ENCODE measurements at places on chromosomes 5 and 9. TPM values are rescaled to one million over a fixed set of nuclear protein-coding genes. Genes with fewer than 3 reads are reported as not detected.
A peak's percentile ranks its signal among the peaks of the same experiment; 100 is the strongest.

Gene SCGB3A2
- total RNA-seq: not detected

Gene NR2F1
- not detected for total RNA-seq

Gene COL23A1
- 0.86 TPM for total RNA-seq

Gene RNF130
- total RNA-seq: 23.6 TPM

Gene ZNF169
- 5.0 TPM for total RNA-seq

Gene LCN1
- not detected for total RNA-seq

Gene BASP1
- 1.8 TPM for total RNA-seq

Gene RAI14
- 1.5 TPM for total RNA-seq

Gene RNF208
- total RNA-seq: 6.6 TPM

- H3K27me3 ChIP-seq: no peaks in the 10 kb centered on the region
- DNase-seq: no peak
- H3K27ac ChIP-seq: no peak overlapping the region
- no peak overlapping the region for H3K4me3 ChIP-seq
- no peaks in the 10 kb centered on the region for H3K36me3 ChIP-seq
Observed at GRCh38 chr9:98159790-98160189, 32.6 kb downstream of the CORO2A start.

DNA sequence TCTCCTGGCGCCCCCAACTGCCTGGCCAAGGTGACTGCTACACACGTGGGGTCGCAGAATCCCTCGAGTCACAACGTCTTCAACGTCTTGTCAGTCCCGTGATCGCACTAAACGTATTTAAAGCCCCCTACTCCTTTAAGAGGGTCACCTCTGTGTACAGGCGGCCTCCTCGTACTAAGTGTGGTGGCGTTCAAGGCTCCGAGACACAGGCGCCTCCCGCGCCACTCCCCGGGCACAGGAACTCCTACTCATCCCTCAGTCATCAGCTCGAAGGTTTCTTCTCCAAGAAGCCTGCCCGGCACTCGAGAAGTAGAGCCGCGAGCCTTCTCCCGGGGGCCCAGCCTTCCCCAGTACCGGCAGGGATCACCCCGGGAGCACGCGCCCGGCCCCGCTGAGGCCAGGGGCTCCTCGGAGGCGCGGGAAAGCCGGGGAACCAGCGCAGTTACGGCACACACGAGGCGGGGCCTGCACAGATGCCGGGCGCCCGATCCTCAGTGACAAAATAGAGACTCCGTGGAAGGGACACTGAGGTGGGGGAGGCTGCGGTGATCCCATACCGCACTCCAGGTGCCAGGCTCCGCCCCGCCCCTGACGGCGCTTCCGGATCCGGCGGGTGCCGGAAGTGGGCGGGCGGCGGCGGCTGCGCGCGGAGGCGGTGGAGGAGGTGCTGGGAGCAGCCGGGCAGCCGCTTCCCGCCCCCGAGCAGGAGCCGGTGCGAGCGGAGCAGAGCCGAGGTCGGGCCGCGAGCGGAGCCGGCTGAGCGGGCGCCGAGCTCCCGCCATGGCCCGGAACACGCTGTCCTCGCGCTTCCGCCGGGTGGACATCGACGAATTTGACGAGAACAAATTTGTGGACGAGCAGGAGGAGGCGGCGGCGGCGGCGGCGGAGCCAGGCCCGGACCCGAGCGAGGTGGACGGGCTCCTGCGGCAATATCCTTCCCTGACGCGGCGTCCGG, 6.9 kb downstream of the ARPC5L start:
- peak; percentile 96 for DNase-seq
- peak overlapping the region; percentile 98 for H3K4me3 ChIP-seq

- H3K27ac ChIP-seq: no peak overlapping the region
- DNase-seq: no peak
- H3K4me1 ChIP-seq: no peaks in the 10 kb centered on the region
- no peak overlapping the region for H3K4me3 ChIP-seq
- H3K27me3 ChIP-seq: peaks cover 13% of the 10 kb centered on the region
- H3K36me3 ChIP-seq: no peaks in the 10 kb centered on the region
Observed at GRCh38 chr9:134863941-134864820, 16.4 kb upstream of the FCN2 start.

GRCh38 chr5:160297776-160298175, 14.6 kb downstream of the CCNJL start:
- DNase-seq: no peak
- H3K27me3 ChIP-seq: no peaks in the 10 kb centered on the region
- H3K27ac ChIP-seq: no peak overlapping the region
- H3K4me3 ChIP-seq: no peak overlapping the region
- no peaks in the 10 kb centered on the region for H3K4me1 ChIP-seq

DNA sequence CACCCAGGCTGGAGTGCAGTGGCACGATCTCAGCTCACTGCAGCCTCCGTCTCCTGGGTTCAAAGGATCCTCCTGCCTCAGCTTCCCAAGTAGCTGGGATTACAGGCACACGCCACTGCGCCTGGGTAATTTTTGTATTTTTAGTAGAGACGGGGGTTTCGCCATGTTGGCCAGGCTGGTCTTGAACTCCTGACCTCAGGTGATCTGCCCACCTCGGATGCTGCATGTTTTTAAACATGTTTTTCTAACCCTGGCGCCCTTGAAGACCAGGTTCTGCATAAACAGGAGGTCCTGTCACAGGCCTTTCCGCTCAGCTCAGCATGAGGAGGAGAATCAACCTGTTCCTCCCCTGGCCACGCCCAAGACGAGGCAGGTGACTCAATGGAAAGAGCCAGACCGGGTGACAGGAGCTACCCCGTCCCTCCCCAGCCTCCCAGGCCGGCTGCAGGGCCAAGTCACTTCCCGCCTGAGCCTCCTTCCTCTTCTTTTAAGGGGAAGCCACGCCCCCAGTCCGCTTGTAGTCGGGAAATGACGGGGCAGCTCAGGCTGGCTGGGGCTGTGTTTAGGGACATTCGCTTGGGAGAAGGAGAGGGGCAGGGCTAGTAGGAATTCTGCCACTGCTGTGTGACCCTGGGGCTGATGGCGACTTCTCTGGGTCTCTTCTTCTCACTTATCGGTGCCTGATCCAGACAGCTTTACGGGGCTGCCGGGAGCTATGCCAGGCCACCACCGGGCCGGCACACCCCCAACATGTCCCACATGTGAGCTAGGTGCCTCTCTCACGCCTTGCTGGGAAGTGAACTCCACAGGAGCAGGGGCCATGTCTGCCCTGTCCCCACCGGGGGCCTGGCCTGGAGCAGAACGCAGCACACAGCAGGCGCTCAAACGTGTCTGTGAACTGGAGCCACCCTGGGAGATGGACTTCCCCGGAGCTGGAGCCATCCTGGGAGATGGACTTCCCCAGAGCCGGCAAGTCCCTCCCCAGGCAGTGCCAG, 6.1 kb downstream of the NOTCH1 start:
- no peaks in the 10 kb centered on the region for H3K36me3 ChIP-seq
- H3K4me1 ChIP-seq: peaks cover 72% of the 10 kb centered on the region
- peak overlapping the region; percentile 99 for H3K4me3 ChIP-seq
- no peaks in the 10 kb centered on the region for H3K27me3 ChIP-seq
- peak; percentile 98 for DNase-seq

- H3K27me3 ChIP-seq: no peaks in the 10 kb centered on the region
- H3K4me3 ChIP-seq: no peak overlapping the region
- H3K27ac ChIP-seq: no peak overlapping the region
- no peak for DNase-seq
- no peaks in the 10 kb centered on the region for H3K36me3 ChIP-seq
Observed at GRCh38 chr9:614431-614830, 227.1 kb upstream of the DMRT1 start.

- H3K4me3 ChIP-seq: no peak overlapping the region
- no peak overlapping the region for H3K27ac ChIP-seq
- H3K4me1 ChIP-seq: peaks cover 15% of the 10 kb centered on the region
- H3K27me3 ChIP-seq: no peaks in the 10 kb centered on the region
- DNase-seq: no peak
Observed at GRCh38 chr5:175700991-175701390, 43.1 kb downstream of the HRH2 start.

- no peaks in the 10 kb centered on the region for H3K36me3 ChIP-seq
- DNase-seq: no peak
- no peak overlapping the region for H3K27ac ChIP-seq
Observed at GRCh38 chr5:33832404-33833236, 59.2 kb downstream of the ADAMTS12 start.

DNA sequence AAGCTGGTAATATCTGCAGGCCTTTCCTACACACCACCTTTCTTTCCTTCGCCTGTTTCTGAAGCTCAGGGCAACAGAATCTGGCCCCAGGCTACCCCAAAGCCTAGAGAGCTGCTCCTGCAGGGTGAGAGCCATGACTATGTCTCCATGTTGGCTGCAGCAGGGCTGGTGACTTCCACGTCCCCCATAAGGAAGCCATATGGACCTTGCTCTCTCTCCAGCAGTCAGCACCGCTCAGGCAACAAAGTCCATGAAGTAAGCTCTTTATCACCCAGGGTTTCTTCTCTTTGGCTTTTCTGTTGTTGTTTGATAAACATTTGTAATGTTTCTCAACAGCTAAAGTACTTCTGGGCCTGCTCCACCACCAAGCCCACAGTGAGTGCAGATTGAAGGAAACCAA, 125.2 kb downstream of the SLIT3 start:
- DNase-seq: no peak
- no peak overlapping the region for H3K27ac ChIP-seq
- no peaks in the 10 kb centered on the region for H3K4me1 ChIP-seq

DNA sequence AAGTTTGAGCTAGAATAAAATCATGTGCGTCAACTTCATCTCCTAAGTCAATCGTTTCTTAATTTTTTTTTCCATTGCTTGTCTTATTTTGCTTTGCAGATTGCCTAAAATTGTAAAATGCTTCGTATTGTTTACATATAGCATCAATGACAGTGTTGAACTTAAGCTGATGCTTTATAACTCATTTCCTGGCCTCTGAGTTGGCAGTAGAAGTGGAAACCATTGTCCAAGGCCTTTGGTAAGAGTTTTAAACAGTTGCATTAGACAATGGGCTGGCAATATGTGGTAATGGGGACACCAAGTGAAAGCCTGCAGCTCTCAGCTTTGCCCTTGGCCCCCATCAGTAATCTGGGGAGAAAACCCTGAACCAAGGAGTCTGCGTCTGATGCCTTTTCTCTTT, 154.8 kb upstream of the GAS1 start:
- peaks cover 19% of the 10 kb centered on the region for H3K27me3 ChIP-seq
- DNase-seq: no peak
- no peaks in the 10 kb centered on the region for H3K36me3 ChIP-seq
- H3K4me1 ChIP-seq: no peaks in the 10 kb centered on the region
- H3K27ac ChIP-seq: no peak overlapping the region

GRCh38 chr9:1354606-1355005, 304.4 kb downstream of the DMRT2 start:
- H3K4me3 ChIP-seq: no peak overlapping the region
- no peak overlapping the region for H3K27ac ChIP-seq
- no peaks in the 10 kb centered on the region for H3K27me3 ChIP-seq
- no peak for DNase-seq
- H3K36me3 ChIP-seq: no peaks in the 10 kb centered on the region

- no peaks in the 10 kb centered on the region for H3K27me3 ChIP-seq
- no peak overlapping the region for H3K4me3 ChIP-seq
- no peak for DNase-seq
- H3K27ac ChIP-seq: no peak overlapping the region
Observed at GRCh38 chr5:172724242-172725183, 46.5 kb downstream of the DUSP1 start.

- H3K27me3 ChIP-seq: no peaks in the 10 kb centered on the region
- H3K27ac ChIP-seq: no peak overlapping the region
- H3K4me1 ChIP-seq: no peaks in the 10 kb centered on the region
Observed at GRCh38 chr5:53681079-53681478, 120.6 kb downstream of the NDUFS4 start.

- no peaks in the 10 kb centered on the region for H3K4me1 ChIP-seq
- DNase-seq: no peak
- H3K4me3 ChIP-seq: no peak overlapping the region
- H3K36me3 ChIP-seq: no peaks in the 10 kb centered on the region
Observed at GRCh38 chr5:9536717-9537116, 9.2 kb downstream of the SEMA5A start.

- H3K4me3 ChIP-seq: peak overlapping the region; percentile 86
- DNase-seq: no peak
- H3K36me3 ChIP-seq: no peaks in the 10 kb centered on the region
- no peak overlapping the region for H3K27ac ChIP-seq
- peaks cover 15% of the 10 kb centered on the region for H3K4me1 ChIP-seq
Observed at GRCh38 chr5:59275510-59276324, 617.8 kb downstream of the PDE4D start.

- no peaks in the 10 kb centered on the region for H3K27me3 ChIP-seq
- H3K27ac ChIP-seq: no peak overlapping the region
- peaks cover 4% of the 10 kb centered on the region for H3K36me3 ChIP-seq
- peaks cover 53% of the 10 kb centered on the region for H3K4me1 ChIP-seq
- no peak overlapping the region for H3K4me3 ChIP-seq
- no peak for DNase-seq
Observed at GRCh38 chr9:93588641-93589609, 12.5 kb downstream of the PHF2 start.

- no peaks in the 10 kb centered on the region for H3K27me3 ChIP-seq
- peak overlapping the region; percentile 97 for H3K4me3 ChIP-seq
- H3K27ac ChIP-seq: peak overlapping the region; percentile 94
- no peaks in the 10 kb centered on the region for H3K36me3 ChIP-seq
- DNase-seq: peak; percentile 27
Observed at GRCh38 chr5:56814361-56814962, 887 bp upstream of the MAP3K1 start.

DNA sequence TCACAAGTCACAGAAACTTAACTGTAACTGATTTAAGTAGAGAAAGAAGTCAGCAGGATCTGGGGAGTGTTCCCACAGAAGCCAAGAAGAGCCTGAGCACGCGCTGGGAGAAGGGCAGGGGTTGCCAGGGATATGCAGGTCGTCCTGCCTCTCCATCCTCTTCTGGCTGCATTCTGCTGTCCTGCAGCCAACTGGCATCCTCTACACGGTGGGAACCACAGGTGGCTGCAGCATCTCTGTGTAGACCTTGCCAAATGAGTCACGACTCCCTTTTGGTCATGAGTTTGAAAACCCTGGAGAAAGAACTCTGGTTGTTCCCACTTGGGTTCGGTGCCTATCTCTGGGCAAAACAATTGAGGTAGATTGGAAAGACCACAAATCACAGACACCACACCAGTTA, 38.4 kb upstream of the PCA3 start:
- H3K27me3 ChIP-seq: peaks cover 19% of the 10 kb centered on the region
- no peaks in the 10 kb centered on the region for H3K36me3 ChIP-seq
- no peak for DNase-seq
- no peak overlapping the region for H3K27ac ChIP-seq
- H3K4me3 ChIP-seq: no peak overlapping the region

- peaks cover 31% of the 10 kb centered on the region for H3K27me3 ChIP-seq
- H3K4me1 ChIP-seq: no peaks in the 10 kb centered on the region
- no peak for DNase-seq
- no peaks in the 10 kb centered on the region for H3K36me3 ChIP-seq
Observed at GRCh38 chr5:74179179-74179578, 461.3 kb downstream of the ENC1 start.

Measured in activated T-cell treated with anti-CD3 and anti-CD28 coated beads, Interleukin-2, amount 50 U/mL, for 72 hours (primary cell).